ENCODE measurements at places on chromosomes 1 and 21. TPM values are rescaled to one million over a fixed set of nuclear protein-coding genes. Genes with fewer than 3 reads are reported as not detected.

The ENAH gene
- 0.07 TPM for total RNA-seq

The GBP3 gene
- total RNA-seq, result 34.0 TPM

The C8B gene
- not detected for total RNA-seq

The CD164L2 gene
- total RNA-seq, result not detected

The C1orf87 gene
- total RNA-seq, result not detected

The KLF17 gene
- total RNA-seq, result not detected

The TINAGL1 gene
- total RNA-seq, result not detected

The CR1L gene
- total RNA-seq, result not detected

The AMY1A gene
- total RNA-seq, result not detected

The KIF26B gene
- 0.02 TPM for total RNA-seq

The LRRIQ3 gene
- 0.48 TPM for total RNA-seq

The NFASC gene
- 0.07 TPM for total RNA-seq

The TNFRSF25 gene
- total RNA-seq, result 95.0 TPM

The TSACC gene
- total RNA-seq, result not detected

The CLCA4 gene
- total RNA-seq, result not detected

The SYPL2 gene
- not detected for total RNA-seq

The RNF207 gene
- 36.3 TPM for total RNA-seq

The RFX5 gene
- total RNA-seq, result 75.3 TPM

The C1orf50 gene
- 7.0 TPM for total RNA-seq

All from T-helper 2 cell treated with Interferon-gamma antibody and Interleukin-4, amounts not matched to agents 100 ng/mL and 5 ng/mL, for 36 hours (primary cell).